ENCODE measurements at places on chromosomes 5 and 9.

GRCh38 chr9:92644278-92644677 lies 25.7 kb downstream of the IPPK start:
- DNase-seq = no peak

DNA sequence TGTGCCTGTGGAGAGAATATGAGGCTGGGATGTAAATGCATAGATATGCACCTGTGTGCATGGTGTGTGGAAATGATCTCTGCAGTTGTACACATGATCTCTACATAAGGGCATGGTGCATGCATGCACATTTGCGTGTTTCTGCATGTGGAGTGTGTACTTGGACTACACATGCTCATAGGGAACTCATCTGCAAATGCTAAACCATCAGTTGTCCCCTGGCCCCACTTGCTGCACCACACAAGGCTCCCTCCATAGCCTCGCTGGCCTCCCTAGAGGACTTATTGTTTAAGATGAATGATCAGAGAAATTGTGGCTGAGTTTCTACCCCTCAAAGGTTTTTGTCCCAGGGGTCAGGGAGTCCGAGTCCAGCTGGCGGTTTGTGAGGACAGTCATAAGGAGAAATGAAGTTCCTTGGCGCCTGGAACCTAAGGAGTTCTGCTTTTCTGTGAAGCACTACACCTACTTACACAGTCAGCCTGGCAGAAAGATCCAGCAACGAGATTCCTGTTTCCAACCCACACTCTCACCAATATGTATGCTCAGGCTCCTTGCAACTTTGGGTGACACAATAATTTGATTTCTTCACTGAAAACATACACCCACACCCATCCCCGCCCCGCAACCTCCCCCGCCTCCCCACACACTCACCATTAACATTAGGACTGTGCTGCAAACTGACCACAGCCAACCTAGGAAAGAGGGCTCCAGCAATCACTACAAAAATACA lies 79.9 kb upstream of the CPEB4 start:
- DNase-seq = no peak

DNA sequence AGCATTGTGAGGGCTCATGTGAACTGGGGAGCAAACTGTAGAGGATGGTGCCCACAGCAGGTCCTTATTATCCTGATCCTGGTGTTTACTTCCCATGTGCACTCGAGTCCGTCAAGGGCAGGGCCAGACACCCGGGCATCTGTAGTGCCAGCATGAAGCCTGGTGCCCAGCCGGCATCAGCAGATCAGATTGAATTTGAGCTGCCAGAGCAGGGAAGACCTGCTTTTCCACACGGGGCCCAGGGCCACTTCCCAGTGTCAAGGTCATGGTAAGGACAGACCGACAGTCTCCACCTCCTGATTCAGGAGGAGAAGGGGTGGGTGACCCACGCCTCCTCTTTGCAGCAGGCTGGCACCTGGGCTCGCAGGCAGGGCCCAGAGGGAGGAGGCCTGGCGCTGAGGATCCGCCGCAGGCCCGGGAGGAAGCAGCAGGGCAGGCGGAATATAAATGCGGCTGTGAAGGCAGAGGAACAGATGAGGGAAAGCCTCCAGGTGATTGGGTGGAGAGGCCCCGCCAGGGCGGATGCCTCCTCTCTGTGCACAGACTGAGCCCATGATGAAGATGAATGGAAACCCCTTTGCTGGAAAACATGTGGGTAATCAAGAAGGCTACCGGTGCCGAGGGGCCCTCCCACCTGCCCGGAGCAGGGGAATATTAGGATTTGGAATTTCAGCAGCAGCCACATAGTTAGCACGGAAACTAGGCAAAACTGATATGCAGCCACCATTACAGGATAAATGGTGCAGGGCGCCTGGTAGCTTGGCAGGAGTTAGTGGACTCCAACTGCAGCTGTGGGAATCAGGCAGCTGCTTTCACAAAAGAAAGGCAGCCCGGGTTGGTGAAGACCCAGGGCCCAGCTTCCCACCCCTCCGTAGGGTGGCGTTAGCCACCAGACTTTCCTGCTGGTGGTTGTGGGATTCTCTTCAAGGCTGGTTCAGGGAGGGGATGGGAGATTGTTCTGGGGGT lies 114.9 kb downstream of the GAPVD1 start:
- no peak for DNase-seq

- DNase-seq = no peak
These were observed 572 bp downstream of the NR4A3 start for GRCh38 chr9:99822109-99822805.

DNA sequence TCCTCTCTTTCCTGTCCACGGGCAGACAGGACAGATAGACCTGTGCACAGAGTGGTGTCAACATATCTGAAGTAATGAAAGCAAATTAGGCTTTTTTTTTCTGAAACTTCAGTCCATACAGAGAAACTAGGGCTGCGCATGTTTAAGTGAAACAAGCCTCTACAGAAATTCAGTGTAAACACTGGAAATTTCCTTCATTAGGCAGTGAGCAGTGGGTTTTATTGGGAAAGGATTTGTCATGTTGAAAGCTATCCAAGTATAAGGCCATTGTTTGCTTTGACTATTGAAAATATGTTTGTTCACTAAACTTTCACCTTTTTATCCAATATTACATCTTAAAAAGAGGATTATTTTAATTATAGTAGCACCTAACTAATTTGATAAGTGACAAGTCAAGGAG lies 161.2 kb downstream of the AOPEP start:
- no peak for DNase-seq

GRCh38 chr5:18686253-18686652 lies 1052.0 kb downstream of the TAF11L14 start:
- DNase-seq = no peak

DNA sequence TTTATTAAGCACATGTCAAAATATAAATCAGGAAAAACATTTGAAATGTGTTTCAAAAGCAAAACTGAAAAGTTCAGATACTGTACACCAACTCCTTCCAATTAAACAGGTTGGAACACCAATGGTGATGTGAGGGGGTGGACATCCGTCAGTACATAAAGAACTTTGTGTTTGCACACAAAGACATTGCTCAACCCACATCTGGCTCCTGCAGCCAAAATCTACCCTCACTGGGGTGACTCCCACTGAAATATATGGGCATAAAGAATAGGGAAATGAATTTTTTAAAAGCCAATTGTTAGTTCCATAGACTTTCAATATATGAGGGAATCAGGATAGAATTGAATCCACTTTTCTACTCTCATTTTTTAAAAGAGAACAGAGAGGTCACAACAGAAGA lies 63.9 kb downstream of the MEGF9 start:
- DNase-seq = no peak

GRCh38 chr5:74161170-74161569 lies 479.4 kb downstream of the ENC1 start:
- no peak for DNase-seq

- DNase-seq = no peak
These were observed 59.8 kb downstream of the ARSB start for GRCh38 chr5:78925129-78925876.

- no peak for DNase-seq
These were observed 11.9 kb downstream of the GSN start for GRCh38 chr9:121279776-121280388.

DNA sequence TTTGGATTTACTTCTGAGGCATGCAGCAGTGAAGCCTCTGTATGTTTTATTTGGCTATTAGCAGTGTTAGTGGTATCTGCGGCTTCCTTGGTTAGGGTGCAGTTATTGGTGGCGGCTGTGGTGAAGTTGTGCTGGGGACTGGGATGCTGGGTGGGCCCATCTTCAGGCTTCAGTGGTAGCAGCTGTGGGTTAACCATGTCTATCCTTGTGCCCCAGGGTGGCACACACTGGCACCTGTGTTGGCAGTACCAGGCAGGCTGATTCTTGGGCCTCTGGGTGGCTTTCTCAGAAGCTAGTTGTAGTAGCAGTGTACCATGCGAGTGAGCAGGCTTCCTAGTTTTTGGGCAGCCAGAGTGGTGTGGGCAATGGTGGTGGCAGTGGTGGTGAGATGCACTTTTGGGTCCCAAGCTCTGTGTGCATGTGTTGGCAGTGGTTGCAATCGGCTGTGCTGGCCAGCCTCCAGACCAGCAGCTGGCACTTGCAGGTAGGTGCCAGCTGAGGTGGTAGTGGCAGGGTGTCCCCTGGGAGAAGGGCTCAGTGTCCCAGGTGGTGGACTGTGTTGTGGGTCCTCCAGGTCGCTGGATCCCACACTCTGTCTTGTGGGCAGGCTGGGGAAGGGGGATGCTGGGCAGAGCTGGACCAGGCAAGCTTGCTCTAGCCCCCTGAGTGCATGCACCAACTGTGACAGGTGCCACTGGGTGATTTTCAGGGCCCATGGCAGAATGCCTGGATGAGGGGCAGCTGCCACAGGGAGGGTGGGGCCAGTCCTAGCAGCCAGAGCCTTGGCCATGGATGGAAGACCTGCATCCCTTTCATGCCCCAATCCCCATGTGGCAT lies 13.6 kb downstream of the AHRR start:
- no peak for DNase-seq

DNA sequence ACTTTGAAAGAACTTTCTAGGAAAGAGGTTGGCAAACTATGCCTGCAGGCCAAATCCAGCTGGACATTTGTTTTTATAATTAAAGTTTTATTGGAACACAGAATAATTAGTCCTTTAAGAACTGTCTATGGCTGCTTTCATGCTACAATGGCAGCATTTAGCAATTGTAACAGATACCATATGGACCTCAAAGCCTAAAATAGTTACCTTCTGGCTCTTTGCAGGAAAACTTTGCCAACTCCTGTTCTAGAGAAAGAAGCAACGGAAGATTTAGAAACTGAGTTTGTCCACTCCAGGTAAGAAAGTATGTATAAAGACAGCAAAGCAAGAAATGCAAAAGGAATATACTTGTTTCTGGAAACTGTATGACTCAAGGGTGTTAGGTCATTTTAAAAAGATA lies 281.7 kb upstream of the TRPM3 start:
- DNase-seq = no peak

GRCh38 chr9:2729003-2729402 lies 11.7 kb downstream of the KCNV2 start:
- DNase-seq = no peak

DNA sequence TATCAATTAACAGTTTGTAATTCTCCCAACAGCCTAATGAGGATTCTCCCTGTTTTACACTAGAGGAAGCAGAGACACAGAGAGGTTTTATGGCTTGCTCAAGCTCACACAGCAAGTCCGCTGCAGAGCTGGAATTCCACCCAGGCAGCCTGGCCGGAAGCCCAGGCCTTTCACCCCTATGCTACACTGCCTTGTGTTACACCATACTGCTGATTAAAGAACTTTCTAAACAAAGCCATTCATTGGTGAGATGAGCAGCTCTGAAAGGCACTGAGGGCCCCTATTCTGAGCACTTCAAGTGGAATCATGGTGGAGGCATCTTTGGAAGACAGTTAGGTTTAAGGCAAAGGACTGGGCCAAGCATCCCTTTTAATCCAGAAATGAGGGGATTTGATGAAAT lies 14.7 kb upstream of the LARP1 start:
- DNase-seq = no peak

GRCh38 chr5:126868338-126869004 lies 91.5 kb downstream of the LMNB1 start:
- no peak for DNase-seq

- no peak for DNase-seq
These were observed 14.6 kb downstream of the ANKS6 start for GRCh38 chr9:98781588-98782383.

DNA sequence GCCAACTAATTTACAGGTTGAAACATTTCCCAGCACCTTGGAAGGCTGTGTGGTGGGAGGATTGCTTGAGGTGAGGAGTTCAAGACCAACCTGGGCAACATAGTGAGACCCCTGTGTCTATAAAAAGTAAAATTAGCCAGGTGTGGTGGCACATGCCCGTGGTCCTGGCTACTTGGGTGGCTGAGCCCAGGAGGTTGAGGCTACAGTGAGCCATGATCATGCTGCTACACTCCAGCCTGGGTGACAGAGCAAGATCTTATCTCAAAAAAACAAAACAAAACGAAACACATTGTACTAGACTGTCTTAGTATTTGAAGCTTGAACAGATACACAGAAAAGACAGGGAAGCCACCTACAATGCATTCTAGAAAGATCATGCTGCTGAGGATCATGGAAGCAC lies 2.8 kb upstream of the HSDL2 start:
- no peak for DNase-seq

GRCh38 chr9:117825609-117826347 lies 121.6 kb downstream of the TLR4 start:
- DNase-seq = no peak

DNA sequence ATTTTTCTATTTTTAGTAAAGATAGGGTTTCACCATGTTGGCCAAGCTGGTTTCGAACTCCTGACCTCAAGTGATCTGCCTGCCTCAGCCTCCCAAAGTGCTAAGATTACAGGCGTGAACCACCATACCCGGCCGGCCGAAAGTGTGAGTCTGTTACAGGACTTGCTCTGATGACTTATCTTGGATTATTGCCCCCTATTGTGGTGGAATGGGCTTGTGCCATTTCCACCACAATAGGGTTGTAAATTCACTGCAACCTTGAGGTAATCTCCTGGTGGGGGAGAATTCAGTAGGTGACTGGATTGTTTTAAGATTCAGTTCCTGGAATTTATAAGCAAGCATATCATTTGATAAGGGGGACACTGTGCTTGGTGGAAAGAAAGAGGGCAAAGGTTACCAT lies 15.0 kb upstream of the HMGCR start:
- DNase-seq = no peak

- no peak for DNase-seq
These were observed 100.1 kb upstream of the LRRTM2 start for GRCh38 chr5:138975098-138975847.

GRCh38 chr5:76542887-76543690 lies 80.1 kb downstream of the F2RL2 start:
- DNase-seq = no peak

- DNase-seq = no peak
These were observed 21.5 kb upstream of the RALGPS1 start for GRCh38 chr9:126893079-126893478.

DNA sequence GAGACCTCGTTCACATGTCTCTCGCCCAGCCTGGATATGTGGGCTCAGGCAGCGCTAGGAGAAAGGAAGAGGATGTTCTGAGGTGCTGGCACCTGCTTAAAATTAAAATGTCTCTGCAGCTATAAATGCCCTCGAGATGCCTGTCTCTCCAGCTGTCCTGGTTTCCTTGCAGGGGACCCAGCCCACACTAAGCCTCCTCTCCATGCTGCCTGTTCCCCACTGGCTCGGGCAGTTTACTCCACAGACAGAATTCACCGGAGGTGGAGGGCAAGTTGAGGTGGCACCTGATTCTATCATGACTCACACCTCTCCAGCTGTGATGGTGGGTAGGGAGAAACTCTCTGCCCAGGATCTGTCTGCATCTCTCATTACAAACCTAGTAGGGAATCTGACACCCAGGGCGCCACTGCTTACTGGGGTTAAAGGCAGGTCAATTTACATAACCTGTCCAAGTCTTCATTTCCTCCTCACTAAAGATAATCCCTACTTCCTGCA lies 420.9 kb downstream of the SPOCK1 start:
- DNase-seq = no peak

GRCh38 chr5:57298985-57299491 lies 125.2 kb downstream of the GPBP1 start:
- peak; percentile 53 for DNase-seq

GRCh38 chr9:13823026-13823425 lies 490.9 kb downstream of the NFIB start:
- no peak for DNase-seq

DNA sequence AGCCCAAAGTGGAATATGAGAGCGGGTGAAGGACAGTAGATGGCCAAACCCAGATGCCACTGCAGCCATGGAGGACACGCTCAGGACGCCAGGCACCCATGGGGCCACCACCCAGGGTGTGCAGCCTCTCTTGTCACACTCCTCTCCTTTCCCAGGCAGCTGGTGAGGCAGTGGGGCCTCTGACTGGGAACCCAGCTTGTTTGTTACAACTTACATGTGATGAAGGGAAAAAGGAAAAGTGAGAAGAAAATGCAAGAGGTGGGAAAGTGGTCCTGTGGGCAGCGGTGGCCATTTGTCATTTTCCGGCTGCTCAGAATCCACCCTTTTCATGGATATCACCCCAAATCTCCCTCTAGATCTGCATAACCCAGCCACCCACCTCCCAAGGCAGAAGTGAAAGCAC lies 62.7 kb upstream of the UNC5A start:
- no peak for DNase-seq

All from DMS79 treated with DMSO at 0.1 percent for 48 hours (cell line).